ENCODE measurements at places on chromosomes 1 and 21. TPM values are rescaled to one million over a fixed set of nuclear protein-coding genes. Genes with fewer than 3 reads are reported as not detected.

- no peak for DNase-seq
Measured at GRCh38 chr1:230073371-230074035, 6.5 kb downstream of the GALNT2 start.

DNA sequence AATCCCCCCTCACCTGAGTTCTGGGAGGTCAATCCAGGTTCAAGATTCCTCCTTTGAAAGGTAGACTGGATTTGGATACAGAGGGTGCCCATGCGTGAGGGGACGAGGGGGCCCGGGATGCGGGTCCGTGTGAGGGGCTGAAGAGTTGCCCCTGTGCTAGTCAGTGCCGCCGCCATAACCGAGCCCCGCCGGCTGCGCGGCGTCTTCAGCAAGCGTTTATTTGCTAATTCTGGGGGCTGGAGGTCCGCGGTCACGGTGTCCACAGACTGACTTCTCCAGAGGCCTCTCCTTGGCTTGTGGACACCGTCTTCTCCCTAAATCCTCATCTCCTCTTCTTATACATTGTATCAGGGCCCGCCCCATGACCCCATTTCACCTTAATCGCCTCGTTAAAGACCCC is 20.9 kb upstream of the SAMD11 start:
- DNase-seq = no peak

DNA sequence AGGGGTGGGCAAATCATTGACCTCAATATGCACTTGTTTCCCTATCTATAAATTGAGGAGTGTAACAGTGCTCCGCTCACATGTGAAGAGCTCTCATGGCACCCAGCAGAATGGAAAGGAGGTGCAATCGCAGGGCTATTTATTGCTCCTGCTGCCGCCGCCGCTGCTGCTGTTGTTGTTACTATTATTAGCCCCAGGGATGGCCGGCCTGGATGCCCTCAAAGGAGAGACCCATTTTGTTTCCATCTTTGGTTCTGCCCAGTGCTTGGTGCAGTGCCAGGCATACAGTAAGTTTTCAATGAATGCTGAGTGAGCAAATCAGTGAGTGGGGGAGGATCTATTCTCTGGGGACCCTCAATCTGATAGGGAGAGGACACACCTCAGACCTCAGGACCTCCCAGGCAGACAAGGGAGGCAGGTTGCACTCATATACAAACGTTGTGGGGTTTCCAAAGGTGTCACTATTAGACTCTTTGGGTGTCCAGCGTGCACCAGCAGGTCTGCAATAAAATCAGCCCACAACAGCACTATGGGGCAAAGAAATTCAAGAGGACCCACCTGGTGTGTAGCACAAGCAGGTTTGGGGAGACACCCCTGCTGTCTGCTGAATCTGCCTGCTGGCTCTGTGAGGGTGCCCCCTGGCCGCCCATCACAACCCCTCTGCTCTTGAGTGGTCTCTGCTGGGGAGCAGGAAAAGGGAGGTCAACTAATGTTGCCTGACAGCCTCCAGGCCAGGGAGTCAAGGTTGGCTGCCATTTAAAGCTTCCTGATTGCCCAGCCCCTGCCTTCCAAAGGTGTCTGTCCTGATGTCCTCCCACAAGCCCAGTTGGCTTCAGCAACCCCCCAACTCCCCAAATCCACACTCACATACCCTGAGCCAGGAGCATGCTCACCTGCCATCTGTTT is 136.3 kb downstream of the ACTL8 start:
- DNase-seq = no peak

- no peak for DNase-seq
Measured at GRCh38 chr1:47918257-47918867, 78.8 kb downstream of the TRABD2B start.

The DOP1B gene
- 7.4 TPM for polyA plus RNA-seq

The RBM11 gene
- polyA plus RNA-seq = 2.6 TPM

The TMPRSS3 gene
- not detected for polyA plus RNA-seq

- DNase-seq = no peak
Measured at GRCh38 chr1:47491341-47491753, 53.5 kb downstream of the FOXD2 start.

The PADI1 gene
- polyA plus RNA-seq = 4.9 TPM

GRCh38 chr1:1165485-1165884 is 8.2 kb upstream of the TTLL10 start:
- no peak for DNase-seq

GRCh38 chr1:161781995-161782394 is 15.9 kb downstream of the ATF6 start:
- no peak for DNase-seq

The PCSK9 gene
- 2.4 TPM for polyA plus RNA-seq

DNA sequence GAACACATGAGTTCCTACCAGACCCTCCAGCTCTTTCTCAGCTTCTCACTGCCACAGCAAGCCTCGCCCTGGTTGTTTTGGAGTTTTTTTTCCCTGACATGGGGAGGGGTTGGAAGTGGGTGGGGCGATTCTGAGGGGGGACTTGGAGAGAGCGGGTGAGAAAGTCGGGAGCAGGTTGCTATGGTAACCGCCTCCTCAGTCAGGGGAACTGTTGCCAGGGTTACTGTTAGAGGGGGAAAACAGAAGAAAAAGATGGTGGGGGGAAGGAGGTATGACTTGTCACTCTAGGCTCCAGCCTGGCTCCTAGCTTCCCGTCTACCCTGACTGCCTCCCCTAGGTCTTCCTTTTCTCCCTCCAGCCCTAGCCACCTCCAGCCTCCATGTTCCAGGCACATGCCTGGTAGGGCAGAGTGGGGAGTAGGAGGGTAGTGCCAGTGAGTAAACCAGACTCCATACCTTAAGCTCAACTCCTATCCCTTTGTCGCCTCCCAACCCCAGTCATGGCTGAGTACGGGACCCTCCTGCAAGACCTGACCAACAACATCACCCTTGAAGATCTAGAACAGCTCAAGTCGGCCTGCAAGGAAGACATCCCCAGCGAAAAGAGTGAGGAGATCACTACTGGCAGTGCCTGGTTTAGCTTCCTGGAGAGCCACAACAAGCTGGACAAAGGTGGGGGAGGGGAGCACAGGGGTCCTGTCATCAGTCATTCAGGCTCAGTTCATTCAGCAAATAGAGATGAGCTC is 6.0 kb downstream of the PEA15 start:
- DNase-seq = no peak

DNA sequence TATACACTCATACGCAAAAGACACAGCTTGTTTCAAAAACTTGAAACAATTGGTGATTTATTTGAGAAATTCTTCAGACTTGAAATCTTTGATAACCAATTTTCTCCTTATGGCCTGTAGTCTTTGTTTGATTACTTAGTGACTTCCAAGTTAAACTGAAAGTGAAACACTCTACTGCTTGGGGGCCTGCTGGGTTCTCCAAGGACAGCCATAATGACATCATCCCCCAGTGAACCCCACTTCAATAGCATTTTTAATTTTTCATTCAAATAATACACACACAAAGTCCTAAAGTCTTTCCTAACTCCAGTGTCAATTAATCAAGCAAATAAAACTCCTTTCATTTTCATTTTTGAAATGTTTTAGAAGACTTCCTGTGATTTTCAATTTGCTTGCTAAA is 59.2 kb downstream of the KRTAP19-8 start:
- DNase-seq = no peak

DNA sequence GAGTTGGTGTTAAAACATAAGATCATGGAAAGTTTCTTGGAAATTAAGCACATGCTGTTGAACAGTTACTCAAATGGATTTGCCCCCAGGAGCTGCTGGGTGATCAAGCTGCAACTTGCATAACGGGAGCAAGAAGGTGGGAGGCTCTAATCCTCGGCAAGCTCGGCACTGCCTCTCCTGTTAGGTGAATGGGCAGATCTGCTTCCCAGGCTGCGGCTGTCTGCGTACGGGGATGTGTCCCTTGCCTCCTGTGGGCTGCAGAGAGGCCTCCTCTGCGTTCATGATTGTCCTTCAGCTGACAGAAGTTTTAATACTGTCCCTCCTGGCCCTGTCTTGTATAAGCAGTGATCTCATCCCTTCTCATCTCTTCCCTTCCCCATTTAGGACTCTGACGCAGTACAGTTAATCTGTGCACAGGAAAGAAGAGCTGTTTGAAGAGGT is 36.7 kb downstream of the ATP1A1 start:
- no peak for DNase-seq
